ENCODE measurements at places on chromosomes 7 and 10.

GRCh38 chr10:22727112-22727511, 12.7 kb upstream of the PIP4K2A start:
- no peak for DNase-seq

DNA sequence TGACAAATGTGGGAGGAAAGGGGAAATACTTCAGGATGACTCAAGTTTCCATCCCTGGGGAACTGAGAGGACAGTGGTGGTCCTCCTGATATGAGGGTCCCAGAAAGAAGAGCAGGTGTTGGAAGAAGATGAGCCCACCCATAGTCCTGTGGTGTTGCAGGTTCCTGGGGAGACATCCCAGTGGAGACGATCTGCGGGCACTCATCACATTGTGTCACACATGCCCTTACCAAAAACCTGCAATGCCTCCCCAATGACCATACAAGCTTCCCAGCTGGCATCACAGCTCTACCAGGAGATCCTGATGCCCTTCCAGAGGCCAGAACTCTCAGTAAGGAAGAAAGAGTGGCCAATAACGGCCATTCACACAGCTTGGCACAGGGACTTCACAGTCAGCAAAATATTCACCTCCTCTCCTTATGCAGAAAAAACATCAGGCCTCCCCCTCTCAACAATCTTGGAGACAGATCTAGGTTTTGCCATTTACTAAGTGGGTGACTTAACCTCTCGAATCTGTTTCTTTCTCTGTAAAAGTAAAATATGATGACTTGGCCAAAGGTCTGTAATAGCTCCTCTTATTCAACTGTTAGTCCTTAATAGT, 9.0 kb downstream of the PUS7 start:
- no peak for DNase-seq

- no peak for DNase-seq
Observed at GRCh38 chr7:92034116-92034515, 93.5 kb downstream of the AKAP9 start.

- no peak for DNase-seq
Observed at GRCh38 chr10:86261941-86262687, 104.5 kb downstream of the GRID1 start.

- no peak for DNase-seq
Observed at GRCh38 chr10:16986406-16987205, 143.0 kb downstream of the CUBN start.

DNA sequence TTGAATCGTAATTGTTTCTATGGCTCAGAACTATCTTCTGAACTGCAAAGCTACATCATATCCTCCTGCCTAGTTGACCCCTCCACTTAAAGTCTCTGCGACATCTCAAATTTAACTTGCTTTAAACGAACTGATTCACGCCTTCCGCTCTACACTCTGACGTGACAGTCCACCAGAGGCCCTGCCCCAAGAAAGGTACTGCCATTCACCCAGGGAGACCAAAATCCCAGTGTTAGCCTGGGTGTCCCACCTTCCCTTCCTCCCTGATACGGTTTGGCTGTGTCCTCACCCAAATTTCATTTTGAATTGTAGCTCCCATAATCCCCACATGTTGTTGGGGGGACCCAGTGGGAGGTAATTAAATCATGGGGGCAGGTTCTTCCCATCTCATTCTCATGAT, 90.8 kb downstream of the CPXM2 start:
- no peak for DNase-seq

- no peak for DNase-seq
Observed at GRCh38 chr10:118042336-118042735, 4.4 kb downstream of the RAB11FIP2 start.

DNA sequence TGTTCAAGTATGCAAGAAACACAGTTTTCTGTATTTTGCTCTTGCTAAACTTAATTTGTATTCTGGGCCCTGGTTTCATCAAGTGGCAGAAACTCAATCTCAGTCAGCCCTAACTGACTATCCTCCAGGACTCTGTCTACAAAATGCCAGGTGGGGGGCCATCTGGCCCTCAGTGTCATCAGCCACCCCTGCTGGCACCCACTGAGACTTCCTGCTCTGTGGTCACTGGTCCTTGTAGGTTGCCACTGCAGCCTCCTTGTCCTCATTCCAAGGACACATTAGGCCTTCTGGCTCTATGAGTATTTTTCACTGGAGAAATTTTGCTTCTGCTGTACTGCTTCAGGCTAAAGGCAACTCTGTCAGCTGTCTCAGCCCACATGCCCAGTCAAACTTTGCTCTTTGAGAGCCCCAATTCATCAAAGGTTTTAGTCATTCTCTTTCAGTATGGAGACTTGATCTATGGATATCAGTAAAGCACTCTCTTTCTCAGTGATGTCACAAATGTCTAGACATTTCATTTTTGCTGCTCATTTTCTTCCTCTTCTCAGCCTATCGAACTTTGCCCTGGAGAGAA, 163.6 kb downstream of the KCND2 start:
- DNase-seq = no peak

All from effector memory CD8-positive, alpha-beta T cell (primary cell).